Activated CD8-positive, alpha-beta T cell treated with anti-CD3 and anti-CD28 coated beads, Interleukin-2, amount 10 ng/mL, durations not matched to agents 7 days and 5 days (primary cell): ENCODE measurements at places on chromosomes 1 and 21. TPM values are rescaled to one million over a fixed set of nuclear protein-coding genes. Genes with fewer than 3 reads are reported as not detected.

DNA sequence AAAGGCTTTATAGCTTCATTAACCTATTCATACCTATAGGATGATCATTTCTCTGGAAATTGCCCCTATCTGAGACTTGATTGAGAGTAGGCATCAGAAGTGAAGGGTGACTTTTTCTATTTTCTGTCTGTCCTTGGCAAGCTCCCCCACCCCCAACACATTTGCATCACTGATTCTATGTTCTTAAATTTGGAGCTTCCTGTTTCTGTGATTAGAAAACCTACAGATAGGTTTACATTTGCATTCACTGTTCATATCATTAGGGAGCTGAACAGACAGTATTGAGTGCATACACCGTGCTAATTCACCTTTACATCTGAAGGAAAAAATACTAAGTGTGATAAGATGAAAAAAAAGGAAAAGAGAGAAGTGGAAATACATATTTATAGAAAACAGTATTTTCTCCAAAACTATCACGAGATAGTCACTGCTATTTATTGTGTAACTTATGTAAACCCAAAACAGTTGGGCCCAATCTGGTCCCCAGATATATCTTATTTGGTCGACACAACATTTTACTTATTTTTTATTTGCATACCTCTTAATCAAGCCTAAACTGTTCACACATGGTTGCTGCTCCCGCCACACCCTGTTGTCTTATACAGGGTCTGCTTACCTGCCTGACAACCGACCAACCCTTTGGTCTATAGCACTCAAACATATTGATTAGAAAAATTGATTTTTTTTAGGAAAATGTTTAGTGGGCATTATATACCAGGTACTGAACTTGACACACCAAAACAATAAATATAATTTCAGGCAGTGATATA is 218.8 kb downstream of the NTNG1 start:
- no peaks in the 10 kb centered on the region for H3K4me1 ChIP-seq
- no peaks in the 10 kb centered on the region for H3K27me3 ChIP-seq
- H3K36me3 ChIP-seq: no peaks in the 10 kb centered on the region
- H3K4me3 ChIP-seq: no peak overlapping the region

- H3K4me1 ChIP-seq: no peaks in the 10 kb centered on the region
- no peak overlapping the region for H3K27ac ChIP-seq
- DNase-seq: no peak
Measured at GRCh38 chr1:234683861-234684632, 74.1 kb upstream of the IRF2BP2 start.

DNA sequence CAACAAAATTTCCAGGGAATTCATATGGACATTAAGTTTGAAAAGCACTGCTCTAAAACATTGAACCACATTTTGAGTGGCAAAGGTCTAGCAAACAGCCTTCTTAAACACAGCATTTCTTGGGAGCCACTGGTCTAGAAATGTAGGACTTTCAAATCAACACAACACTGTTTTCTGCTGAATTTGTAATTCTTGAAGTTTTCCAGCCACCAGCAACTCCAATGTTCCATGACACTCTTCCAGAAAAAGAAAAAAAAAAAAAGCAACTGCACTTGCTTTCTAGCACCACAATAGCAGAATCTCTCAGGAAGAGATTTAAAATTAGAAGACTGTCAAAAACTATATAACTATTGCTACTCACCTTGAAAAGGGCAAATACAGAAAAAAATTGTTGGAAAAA is 4.5 kb downstream of the SYDE2 start:
- peaks cover 2% of the 10 kb centered on the region for H3K36me3 ChIP-seq
- no peak overlapping the region for H3K27ac ChIP-seq
- H3K4me3 ChIP-seq: no peak overlapping the region
- DNase-seq: no peak

DNA sequence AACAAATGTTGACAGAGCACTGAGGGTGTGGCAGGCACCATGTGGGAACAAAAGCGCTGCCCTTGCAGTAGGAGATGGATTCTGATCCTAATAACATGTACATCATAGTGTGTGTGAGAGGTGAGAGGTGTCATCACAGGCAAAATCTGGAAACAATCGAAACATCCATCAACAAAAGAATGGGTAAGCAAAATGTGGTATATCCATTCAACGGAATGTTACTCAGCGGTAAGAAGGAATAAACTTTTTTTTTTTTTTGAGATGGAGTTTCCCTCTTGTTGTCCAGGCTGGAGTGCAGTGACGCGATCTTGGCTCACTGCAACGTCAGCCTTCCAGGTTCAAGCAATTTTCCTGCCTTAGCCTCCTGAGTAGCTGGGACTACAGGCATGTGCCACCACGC is 112.3 kb downstream of the ACTL8 start:
- no peak overlapping the region for H3K27ac ChIP-seq
- no peaks in the 10 kb centered on the region for H3K4me1 ChIP-seq
- no peak for DNase-seq
- no peak overlapping the region for H3K4me3 ChIP-seq
- no peaks in the 10 kb centered on the region for H3K36me3 ChIP-seq

DNA sequence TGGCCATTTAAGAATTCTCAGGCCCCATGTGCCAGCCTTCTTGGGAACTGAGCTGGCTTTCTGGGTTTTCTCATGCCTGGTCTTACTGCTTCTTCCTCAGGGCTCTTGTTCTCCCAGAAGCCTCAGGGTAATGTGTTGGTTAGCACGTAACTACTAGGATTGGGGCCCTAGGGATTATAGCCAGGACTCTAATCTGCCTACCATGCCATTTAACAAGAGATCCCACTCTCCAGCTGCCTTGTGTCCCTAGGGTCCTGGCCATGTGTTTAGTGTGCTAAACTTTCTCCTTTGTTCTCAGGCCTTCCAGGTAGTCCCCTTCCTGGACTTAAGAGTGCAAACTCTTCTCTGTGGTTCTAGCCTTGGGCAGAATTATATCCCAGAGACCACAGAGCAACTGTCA is 2.2 kb upstream of the SH3BGRL3 start:
- H3K4me3 ChIP-seq: no peak overlapping the region
- peaks cover 72% of the 10 kb centered on the region for H3K4me1 ChIP-seq
- peak overlapping the region; percentile 91 for H3K27ac ChIP-seq
- DNase-seq: no peak
- no peaks in the 10 kb centered on the region for H3K27me3 ChIP-seq
- H3K36me3 ChIP-seq: peaks cover 75% of the 10 kb centered on the region

- no peak overlapping the region for H3K4me3 ChIP-seq
- H3K27me3 ChIP-seq: peaks cover under 1% of the 10 kb centered on the region
- peaks cover 5% of the 10 kb centered on the region for H3K4me1 ChIP-seq
- no peak overlapping the region for H3K27ac ChIP-seq
- DNase-seq: no peak
Measured at GRCh38 chr1:10188133-10188650, 22.2 kb upstream of the KIF1B start.

- peaks cover 15% of the 10 kb centered on the region for H3K36me3 ChIP-seq
- no peak overlapping the region for H3K27ac ChIP-seq
- peaks cover 15% of the 10 kb centered on the region for H3K4me1 ChIP-seq
- no peaks in the 10 kb centered on the region for H3K27me3 ChIP-seq
- DNase-seq: no peak
Measured at GRCh38 chr21:34878501-34878900, 170.6 kb downstream of the RUNX1 start.

DNA sequence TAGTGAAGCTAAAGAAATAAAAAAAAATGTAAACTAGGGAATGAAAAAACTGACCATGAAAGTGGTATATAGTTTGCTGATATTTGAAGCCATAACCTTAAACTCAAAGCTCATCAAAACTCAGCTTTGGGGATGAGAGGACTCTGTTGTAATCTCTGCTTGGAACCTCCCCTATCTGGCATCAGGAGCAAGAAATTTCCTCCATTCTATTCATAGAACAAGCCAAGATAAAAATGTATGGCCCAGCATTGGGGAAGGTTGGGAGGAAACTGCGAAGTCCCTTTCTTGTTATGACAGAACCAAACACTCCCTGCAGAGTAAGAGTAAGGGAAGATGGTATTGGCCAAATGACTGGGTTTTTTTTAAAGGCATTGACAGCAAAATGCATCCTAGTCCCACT is 35.6 kb downstream of the MCOLN2 start:
- H3K4me3 ChIP-seq: no peak overlapping the region
- no peaks in the 10 kb centered on the region for H3K27me3 ChIP-seq
- peaks cover 17% of the 10 kb centered on the region for H3K36me3 ChIP-seq
- no peak overlapping the region for H3K27ac ChIP-seq
- H3K4me1 ChIP-seq: peaks cover 11% of the 10 kb centered on the region

DNA sequence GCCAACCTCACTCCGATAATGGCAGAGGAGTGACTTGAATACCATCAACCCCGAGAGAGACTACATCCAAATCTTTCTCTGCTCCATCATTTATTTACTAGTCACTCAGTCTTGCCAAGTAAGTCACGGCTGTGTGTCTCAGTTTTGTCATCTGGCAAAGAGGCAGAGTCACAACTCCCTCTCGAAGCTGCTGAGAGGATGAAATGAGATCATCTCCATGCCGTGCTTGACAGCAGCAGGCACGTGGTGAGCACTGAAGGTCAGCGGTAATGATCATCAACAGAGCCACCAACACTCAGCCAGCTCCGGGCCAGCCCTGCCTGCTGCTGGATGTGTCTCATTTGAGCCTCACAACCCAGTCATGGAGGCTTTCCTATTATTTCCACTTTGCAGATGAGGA is 19.9 kb downstream of the ALDH4A1 start:
- H3K4me3 ChIP-seq: no peak overlapping the region
- H3K4me1 ChIP-seq: no peaks in the 10 kb centered on the region
- DNase-seq: no peak
- H3K36me3 ChIP-seq: no peaks in the 10 kb centered on the region
- H3K27ac ChIP-seq: no peak overlapping the region

DNA sequence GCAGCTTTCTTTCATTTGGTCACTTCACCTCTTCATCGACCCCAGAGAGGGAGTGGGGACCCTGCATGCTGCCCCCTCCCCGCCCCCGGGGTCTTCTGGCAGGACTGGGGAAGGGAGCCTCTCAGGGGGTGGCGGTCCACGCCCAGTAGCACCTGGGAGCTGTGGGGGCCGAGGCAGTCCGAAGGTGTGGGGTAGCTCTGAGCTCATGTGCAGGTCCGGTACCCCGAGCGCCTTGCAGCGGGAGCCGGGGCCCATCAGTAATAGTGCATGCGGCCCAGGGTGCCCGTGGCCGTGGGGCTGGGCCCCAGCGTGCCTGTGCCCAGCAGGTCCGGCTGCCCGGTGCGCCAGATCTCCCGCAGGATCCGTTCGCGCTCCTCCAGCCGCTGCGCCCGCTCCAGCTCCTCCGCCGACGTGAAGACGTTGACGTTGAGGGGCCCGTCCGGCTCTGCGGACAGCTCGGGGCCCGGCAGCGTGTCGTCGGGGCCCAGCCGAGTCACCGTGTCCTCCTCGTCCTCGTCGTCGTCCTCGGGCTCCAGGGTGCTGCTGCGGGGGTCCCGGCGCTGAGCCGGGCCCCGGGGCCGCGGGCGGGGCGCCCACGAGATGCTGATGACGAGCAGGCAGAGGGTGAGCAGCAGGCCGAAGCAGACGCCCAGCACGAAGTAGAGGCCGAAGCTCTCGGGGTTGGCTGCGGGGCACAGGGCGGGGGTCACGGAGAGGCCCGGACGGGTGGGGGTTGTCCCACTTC is 1.2 kb downstream of the EVA1B start:
- H3K36me3 ChIP-seq: peaks cover 11% of the 10 kb centered on the region
- peaks cover 38% of the 10 kb centered on the region for H3K4me1 ChIP-seq
- peak overlapping the region; percentile 77 for H3K4me3 ChIP-seq
- no peak for DNase-seq
- peaks cover 13% of the 10 kb centered on the region for H3K27me3 ChIP-seq

CFAP45 gene
- 0.34 TPM for total RNA-seq

DNA sequence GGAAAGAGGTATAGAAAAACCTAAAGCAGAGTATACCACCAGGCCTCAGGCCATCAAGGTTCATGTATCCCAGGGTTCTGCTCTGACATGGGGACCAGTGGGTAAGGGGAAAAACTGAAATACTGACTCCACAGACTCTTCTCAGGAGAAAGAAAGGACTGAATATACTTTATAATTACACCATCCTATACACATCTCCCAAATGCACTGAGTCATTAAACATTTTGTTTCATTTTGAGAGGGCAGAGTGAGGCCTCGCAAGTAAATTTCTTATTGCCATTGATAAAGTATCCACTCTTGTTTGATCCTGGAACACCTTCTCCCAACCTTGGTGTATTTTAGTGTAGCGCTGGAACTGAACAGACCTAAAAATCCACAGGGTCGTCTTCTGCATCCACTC is 247.9 kb downstream of the SLC45A1 start:
- DNase-seq: no peak
- peaks cover 3% of the 10 kb centered on the region for H3K36me3 ChIP-seq
- H3K27me3 ChIP-seq: no peaks in the 10 kb centered on the region
- peaks cover 9% of the 10 kb centered on the region for H3K4me1 ChIP-seq

S100A2 gene
- total RNA-seq: 0.63 TPM

DNA sequence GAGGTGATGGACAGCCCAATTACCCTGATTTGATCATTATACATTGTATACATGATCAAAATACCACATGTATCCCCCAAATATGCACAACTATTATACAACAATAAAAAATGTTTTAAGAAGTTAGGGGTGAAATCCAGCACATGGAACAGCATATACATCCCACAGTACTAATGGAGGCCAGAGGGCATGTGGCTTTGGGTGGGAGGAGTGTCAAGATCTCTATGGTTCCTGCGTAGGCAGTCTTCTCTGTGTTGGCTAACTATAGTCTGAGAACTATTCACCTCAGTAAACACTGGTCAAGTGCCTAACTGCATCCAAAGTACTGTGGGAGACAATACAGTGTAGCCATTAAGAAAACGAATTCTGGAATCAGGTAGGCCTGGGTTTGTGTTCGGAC is 74.1 kb downstream of the GADD45A start:
- DNase-seq: no peak
- peaks cover 7% of the 10 kb centered on the region for H3K4me1 ChIP-seq
- H3K4me3 ChIP-seq: no peak overlapping the region
- no peaks in the 10 kb centered on the region for H3K36me3 ChIP-seq

DNA sequence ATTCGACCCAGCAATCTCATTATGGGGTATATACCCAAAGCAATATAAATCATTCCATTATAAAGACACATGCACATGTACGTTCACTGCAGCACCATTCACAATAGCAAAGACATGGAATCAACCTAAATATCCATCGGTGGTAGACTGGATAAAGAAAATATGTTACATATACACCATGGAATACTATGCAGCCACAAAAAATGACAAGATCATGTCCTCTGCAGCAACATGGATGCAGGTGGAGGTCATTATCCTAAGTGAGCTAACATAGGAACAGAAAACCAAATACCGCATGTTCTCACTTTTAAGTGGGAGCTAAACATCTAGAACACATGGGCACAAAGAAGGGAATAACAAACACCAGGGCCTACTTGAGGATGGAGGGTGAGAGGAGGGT is 115.5 kb downstream of the PTPN14 start:
- no peak overlapping the region for H3K27ac ChIP-seq
- no peak for DNase-seq
- H3K27me3 ChIP-seq: no peaks in the 10 kb centered on the region
- H3K4me1 ChIP-seq: peaks cover 33% of the 10 kb centered on the region

VWA5B1 gene
- total RNA-seq: not detected

FAM72D gene
- 16.9 TPM for total RNA-seq
